ENCODE measurements at places on chromosomes 1 and 21. TPM values are rescaled to one million over a fixed set of nuclear protein-coding genes. Genes with fewer than 3 reads are reported as not detected.

AQP10 gene
- 0.14 TPM for total RNA-seq

NBPF4 gene
- 0.14 TPM for total RNA-seq

SEMA4A gene
- 3.8 TPM for total RNA-seq

HSF2BP gene
- total RNA-seq: 8.5 TPM

IL12RB2 gene
- total RNA-seq: 1.0 TPM

ZNF496 gene
- 15.2 TPM for total RNA-seq

GPR37L1 gene
- not detected for total RNA-seq

UBASH3A gene
- not detected for total RNA-seq

PRAMEF25 gene
- total RNA-seq: not detected

ESRRG gene
- total RNA-seq: not detected

IGSF5 gene
- total RNA-seq: 0.07 TPM

KRTAP13-2 gene
- total RNA-seq: not detected

GNL2 gene
- 116 TPM for total RNA-seq

ACTN2 gene
- not detected for total RNA-seq

HCRTR1 gene
- not detected for total RNA-seq

IFI6 gene
- total RNA-seq: 9.3 TPM

KISS1 gene
- total RNA-seq: not detected

SPRR5 gene
- not detected for total RNA-seq
